Aorta (tissue), 5 donors: ENCODE measurements at places on chromosomes 6 and 20. TPM values are rescaled to one million over a fixed set of nuclear protein-coding genes. Genes with fewer than 3 reads are reported as not detected.

DNA sequence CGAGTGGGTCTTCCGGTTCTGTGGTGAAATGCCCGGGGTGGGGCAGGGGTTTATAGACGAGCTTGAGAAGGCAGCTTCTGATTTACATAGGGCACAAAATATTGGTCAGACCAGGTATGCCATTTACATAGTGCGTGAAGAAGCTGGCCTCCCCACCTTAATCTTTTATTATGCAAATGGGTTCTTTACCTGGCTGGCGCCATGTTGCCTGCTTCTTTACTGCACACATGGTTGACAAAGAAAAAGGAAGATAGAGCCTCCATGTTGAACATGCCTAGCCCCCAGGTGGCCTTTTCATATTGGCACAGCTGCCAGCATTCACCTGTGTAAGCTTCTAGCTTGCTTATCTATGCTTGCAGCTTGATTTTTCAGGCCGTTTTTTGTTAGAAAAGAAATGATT lies 276.2 kb downstream of the PHACTR1 start:
- DNase-seq, result no peak

DNA sequence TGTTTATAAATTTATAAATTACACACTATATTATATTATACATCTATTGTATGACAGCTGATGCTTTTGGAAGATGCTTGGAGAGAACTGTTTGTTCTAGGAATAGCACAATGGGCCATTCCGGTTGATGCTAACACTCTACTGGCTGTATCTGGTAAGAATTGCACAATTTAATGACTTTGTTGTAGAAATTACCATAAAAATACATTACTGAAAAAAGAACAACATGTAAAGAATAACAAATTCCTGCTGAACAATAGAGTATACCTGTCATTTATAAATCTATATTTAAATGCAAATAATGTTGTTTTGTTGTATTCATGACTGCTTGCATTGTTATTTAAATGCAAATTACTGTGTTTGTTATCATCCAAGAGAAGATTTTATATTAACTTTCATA lies 14.4 kb downstream of the NR2E1 start:
- no peak for DNase-seq

DNA sequence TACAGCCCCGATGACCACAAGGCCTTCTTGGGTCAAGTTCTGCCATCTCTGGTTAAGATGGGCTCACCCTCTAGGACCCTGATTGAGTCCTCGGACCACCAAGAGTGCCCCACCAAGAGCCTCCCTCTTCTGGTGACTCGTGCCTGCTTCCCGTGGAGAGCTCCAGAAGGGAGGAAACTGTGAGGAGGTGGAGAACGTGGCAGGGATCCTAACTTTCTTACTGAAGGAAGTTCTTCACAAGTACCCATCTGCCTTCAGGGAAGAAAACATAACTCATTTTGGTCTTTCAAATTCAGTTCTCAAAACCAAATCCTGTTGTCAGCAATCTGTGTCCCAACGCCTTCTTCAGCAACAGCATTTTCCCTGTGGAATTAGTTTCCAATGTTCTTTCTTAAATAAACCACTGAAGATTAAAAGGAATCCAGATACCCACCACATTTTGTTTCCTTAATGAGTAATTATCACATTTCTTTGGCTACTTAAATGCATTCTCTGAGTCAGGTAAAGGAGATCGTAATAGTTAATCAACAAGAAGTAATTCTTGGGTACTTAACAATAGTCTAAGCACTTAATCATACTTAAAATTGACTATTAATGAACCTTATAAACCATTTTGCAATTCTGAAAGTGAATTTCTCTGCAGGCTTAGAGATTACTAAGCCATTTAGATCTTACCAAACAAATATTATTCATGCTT lies 185.8 kb upstream of the SGK1 start:
- DNase-seq, result no peak

DNA sequence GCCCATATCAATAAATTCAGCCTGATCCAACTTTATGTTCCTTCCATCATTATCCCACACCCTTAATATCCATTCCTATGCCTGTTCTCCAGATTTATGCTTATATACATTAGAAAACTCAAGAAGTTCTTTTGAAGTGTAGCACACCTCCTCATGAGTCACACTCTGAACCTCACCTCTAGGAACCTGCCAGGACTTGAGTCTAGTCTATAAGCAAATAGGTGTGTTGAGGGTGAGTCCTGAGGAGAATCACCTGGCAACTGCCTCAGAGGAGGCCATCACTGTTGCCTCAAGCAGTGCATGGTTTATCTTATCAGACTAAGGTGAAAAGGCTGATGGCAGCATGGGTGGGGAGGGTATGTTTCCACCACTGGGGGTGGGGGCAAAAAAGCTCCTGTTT lies 496.7 kb downstream of the C6orf118 start:
- DNase-seq, result no peak

GRCh38 chr20:11660673-11661072 lies 257.0 kb upstream of the BTBD3 start:
- no peak for DNase-seq

Gene C6orf118
- not detected for total RNA-seq

Gene ANKEF1
- 2.3 TPM for total RNA-seq

Gene CTCFL
- total RNA-seq, result not detected
